ENCODE measurements at places on chromosomes 5 and 9. TPM values are rescaled to one million over a fixed set of nuclear protein-coding genes. Genes with fewer than 3 reads are reported as not detected.

DNA sequence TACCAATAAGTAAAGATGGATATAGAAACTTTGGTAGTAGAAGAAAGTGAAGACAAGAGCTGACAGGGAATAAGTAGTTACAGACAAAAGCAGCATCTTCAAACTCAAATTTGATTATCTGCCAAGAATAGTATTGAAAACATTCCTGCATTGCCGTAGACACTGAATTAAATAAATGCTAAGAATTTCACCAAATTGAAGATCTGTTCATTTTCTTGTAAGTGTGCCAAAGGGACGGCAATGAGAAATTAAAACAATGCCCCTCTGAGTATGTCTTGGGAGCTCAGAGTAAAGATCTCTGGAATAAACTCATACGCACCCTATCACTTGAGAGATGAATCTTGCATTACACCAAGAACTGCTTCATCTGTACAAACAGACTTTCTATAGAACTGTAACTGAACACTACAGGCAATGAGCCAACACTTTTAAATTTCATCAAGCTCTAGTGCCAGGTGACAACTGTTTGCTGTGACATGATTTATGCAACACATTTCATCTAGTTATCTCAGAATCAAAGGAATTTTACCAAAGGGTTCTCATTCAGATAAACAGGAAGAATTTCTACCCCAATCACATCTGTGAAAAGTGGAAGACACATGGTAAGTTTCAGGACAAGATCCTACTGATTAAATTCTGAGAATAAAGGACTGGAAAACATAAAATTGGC, 66.9 kb downstream of the RFX3 start:
- DNase-seq: no peak

DNA sequence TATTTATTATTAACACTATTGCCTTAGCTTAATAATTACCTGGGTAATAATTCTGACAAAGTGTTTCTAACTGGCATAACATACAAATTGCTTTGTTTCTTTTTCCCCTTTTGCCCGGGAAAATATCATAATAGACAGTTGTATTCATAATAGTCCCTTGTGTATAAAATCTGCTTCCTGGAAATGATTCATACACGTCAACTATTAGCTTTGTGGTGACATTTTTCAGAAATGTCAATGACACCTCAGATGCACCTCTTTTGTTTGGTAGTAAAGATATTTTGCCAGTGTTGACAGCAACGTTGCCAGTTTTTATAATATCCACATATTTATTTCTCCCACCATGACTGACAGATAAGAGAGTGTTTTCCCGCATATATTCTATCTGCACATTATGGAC, 73.0 kb downstream of the RASEF start:
- DNase-seq: no peak

DNA sequence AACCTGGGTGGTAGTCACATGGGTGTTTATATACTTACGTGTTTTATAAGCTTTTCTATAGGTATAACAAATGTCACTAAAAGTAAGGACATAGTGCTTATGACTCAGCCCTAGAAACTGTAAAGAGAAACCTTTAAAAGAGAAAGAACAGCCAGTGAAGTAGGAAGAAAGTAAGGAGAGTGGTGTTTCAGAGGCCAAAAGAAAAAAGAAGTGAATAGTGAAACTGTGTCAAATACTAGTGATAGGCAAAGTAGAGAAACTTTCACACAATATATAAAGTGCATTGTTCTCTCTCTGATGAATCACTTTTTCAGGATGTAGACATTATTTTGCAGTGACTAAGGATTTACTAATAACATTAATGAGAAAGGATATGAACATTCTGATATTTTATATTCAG, 74.2 kb upstream of the SUSD1 start:
- no peak for DNase-seq

DNA sequence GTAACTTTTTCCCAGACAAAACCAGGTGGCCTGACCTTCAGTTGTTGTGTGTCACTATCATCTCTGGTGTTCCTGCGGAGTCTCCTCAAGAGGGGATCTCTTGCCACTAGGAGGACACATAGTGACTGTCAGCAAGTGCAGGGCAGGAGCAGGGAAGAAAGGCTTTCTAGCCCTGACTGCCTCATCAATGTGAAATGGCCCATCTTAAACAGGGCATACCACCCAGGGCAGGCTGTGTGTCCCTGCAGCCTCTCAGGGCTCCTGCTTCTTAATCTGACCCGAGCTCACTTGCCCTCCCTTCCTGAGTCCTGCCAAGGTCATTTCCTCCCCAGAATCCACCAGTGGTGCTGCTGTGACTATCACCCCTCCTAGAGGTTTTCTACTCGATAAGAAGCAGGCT, 57.4 kb upstream of the SIMC1 start:
- no peak for DNase-seq

GRCh38 chr9:18568973-18569372, 95.0 kb downstream of the ADAMTSL1 start:
- DNase-seq: no peak

DNA sequence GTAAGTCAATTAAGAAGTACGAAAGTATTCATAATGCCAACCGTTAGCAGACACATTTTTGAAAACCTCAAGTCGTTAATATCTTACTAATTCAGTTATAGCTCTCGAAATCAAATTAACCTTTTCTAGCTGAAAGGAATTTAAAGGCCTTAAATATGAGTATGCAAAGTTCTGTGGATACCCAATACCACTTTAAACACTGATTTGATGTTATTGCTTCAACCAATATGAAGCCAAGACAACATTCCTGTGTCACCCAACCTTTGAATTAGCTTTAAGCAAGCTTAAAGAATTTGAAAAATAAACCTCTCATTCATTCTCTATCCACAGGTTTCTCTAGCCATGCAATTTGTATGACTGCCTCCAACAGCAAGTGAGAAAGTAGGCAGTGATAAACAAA, 204.5 kb downstream of the MCTP1 start:
- no peak for DNase-seq

DNA sequence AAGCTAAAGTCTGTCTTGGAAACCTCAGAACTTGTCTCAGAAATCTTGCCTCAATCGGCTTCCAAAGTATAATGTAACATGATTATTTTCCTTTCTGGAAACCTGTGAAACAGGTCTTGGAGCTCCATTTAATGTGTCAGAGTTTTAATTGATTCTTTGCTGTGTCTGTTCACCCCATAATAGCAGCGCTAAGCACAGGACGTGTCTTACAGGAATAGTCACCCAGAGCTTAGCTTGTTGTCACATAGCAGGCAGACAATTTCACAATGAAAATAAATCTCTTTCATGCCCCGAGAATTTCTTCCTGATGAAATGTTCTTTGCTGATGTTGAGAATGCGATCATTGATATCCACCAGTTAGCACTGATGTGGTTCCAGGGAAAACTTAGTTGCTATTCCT, 40.2 kb upstream of the PTPN3 start:
- no peak for DNase-seq

- DNase-seq: no peak
Measured at GRCh38 chr5:32331217-32331934, 18.6 kb upstream of the MTMR12 start.

- DNase-seq: no peak
Measured at GRCh38 chr9:117354244-117354847, 60.5 kb downstream of the ASTN2 start.

DNA sequence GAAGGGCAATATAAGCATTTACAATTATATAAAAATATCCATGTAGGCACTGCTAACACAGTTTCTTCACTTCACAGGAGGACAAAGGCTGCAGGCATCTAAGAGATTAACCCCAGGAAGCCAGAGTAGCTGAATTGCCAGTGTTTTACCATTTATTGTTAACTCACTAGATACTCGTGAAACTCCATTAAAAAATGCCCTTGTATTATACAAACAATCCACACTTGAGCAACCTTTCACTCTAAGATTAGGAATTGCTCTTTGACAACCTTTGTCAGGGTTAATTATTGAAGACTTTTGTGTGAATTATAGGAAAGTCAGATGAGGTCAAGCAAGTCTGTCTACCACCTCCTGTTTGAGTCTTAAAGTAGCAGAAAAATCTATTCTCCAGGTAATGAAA, 317.8 kb downstream of the ADGRV1 start:
- no peak for DNase-seq

- no peak for DNase-seq
Measured at GRCh38 chr9:91837981-91838731, 111.9 kb downstream of the ROR2 start.

ADRB2 gene
- 0.64 TPM for polyA plus RNA-seq

ARL10 gene
- polyA plus RNA-seq: 4.8 TPM

PDGFRB gene
- polyA plus RNA-seq: 276 TPM

ABO gene
- polyA plus RNA-seq: not detected

INSL6 gene
- polyA plus RNA-seq: not detected

TMC1 gene
- polyA plus RNA-seq: 1.2 TPM
